B cell (primary cell): ENCODE measurements at places on chromosomes 5 and 9.

- no peak for DNase-seq
Measured at GRCh38 chr5:175060257-175060656, 335.9 kb downstream of the MSX2 start.

- DNase-seq, result peak; percentile 17
Measured at GRCh38 chr5:1643651-1644392, 120.1 kb upstream of the LPCAT1 start.

DNA sequence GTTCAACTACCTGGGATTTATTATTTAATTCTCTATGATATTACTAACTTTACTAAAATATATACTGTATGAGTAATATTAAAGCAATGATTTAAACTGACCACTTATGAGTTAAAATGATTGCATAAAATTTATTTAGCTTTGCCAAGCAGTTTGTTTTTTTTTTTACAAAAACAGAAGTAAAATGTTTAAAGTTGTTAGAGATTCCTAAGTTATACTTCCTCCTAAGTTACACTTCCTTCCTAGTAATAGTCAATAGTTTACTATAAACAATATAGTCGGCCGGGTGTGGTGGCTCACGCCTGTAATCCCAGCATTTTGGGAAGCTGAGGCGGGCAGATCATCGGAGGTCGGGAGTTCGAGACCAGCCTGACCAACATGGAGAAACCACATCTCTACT, 23.7 kb upstream of the LRRC19 start:
- no peak for DNase-seq

GRCh38 chr5:10849278-10849677, 88.2 kb upstream of the DAP start:
- DNase-seq, result no peak
